ENCODE measurements at places on chromosomes 5 and 9.

DNA sequence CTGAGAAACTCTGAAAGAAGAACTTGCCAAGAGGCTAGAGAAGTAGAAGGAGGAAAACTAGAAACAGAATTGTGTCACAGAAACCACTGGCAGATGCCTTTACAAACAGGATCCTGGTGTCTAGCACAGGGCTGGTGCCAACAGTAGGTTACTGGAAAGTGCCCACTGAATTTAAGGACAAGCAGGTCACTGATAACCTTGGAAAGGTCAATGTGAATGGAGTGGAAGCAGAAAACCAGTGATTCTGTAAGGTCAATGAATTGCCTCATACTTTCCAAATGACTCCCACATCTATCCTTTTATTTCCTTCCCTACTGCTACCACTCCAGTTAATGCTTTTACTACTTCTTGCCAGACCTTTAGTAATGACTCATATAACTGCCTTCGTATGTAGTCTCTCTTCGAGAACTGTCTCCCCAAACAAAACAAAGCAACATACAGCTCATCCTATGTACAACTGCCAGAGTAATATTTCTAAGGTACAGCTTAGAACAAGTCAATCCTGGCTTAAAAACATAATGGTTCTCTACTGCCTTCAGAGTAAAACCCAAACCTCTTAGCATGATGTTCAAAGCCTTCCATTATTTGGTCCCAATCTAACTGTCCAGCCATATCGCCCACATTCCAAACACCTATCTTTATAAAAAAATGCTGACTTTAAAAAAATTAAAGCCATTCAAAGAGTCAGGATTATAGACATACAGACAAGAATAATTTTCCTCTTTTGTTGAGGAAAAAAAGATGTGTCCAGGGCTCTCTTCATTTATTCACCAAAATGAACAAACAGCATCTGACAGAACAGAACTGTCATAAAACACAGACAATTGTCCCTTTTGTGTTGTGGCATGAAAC is 52.5 kb downstream of the NR3C1 start:
- DNase-seq, result no peak

GRCh38 chr9:134225816-134226215 is 61.5 kb upstream of the RNU6ATAC start:
- DNase-seq, result no peak

DNA sequence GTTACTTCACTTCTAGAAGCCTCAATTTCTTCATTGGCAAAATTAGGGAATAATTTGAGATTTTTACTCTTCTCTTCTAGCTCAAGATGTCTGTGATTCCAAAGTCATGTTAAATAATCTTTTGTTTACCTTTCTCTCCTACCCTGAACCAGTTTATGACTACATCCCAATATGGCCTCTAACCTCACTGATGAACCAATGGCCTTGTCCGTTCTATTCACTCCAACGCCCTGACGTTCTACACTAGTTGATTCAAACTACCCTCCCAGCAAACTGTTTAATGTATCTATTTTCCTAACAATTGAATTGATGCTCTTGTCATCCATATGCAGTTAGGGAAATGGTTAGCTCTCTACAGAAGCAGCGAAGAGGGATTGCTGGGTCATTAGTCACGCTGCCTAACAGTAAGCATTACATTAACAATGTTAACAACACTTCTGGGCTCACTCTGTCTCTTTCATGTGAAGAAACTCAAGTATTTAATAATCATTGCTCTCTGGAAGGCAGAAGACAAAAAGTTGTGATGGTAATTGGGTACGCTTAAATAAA is 38.0 kb downstream of the RAPGEF1 start:
- no peak for DNase-seq

GRCh38 chr5:128196791-128197190 is 113.2 kb downstream of the SLC12A2 start:
- no peak for DNase-seq

- no peak for DNase-seq
Measured at GRCh38 chr5:154406231-154406630, 39.6 kb upstream of the SAP30L start.

DNA sequence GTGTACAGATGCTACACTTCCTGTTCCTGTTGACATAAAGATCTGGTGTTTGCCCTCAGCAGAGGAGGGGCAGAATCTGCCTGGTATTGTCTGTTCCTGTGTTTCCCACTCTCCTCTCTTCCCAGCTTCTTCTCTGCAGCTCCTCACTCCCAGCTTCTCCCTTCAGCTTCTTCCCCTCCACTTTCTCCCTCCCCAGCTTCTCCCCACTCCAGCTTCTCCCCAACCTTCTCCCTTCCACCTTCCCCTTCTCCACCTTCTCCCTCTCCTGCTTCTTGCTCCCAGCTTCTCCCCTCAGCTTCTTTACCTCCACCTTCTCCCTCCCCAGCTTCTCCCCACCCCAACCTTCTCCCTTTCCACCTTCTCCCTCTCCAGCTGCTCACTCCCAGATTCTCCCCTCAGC is 148.9 kb upstream of the IRX2 start:
- no peak for DNase-seq

DNA sequence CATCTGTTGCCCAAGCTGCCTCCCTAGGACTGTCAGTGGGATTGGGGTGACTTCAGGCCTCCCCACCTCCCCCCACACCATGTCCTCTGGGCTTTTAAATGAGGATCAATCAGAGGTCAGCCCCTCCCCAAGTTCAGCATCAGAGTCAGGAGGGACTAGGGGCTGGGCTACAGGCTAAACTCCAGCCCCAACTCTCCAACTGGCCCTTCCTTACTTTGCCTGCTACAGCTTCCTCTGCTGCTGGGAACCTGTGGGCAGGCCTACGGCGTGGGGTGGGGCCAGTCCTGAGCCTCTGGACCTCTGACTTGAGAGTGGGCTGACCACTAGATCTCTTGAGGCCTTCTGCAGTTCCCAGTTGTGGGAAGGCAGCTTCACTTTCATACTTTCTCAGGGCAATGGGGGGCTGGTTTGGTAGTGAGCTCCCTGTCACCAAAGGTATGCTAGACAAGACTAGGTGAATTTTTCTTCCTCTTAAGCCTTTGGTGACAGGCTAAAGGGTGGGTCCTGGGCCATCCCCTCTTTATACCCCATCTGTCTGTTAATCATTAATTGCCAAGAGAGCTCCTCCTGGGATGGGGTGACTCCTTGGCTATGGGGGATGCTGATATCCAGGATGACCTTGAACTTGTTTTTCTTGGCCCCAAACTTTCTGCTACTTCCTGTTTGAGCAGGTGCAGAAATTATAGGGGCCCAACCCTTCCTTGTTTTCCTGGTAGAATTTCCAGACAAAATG is 10.8 kb upstream of the DAB2IP start:
- DNase-seq, result no peak

DNA sequence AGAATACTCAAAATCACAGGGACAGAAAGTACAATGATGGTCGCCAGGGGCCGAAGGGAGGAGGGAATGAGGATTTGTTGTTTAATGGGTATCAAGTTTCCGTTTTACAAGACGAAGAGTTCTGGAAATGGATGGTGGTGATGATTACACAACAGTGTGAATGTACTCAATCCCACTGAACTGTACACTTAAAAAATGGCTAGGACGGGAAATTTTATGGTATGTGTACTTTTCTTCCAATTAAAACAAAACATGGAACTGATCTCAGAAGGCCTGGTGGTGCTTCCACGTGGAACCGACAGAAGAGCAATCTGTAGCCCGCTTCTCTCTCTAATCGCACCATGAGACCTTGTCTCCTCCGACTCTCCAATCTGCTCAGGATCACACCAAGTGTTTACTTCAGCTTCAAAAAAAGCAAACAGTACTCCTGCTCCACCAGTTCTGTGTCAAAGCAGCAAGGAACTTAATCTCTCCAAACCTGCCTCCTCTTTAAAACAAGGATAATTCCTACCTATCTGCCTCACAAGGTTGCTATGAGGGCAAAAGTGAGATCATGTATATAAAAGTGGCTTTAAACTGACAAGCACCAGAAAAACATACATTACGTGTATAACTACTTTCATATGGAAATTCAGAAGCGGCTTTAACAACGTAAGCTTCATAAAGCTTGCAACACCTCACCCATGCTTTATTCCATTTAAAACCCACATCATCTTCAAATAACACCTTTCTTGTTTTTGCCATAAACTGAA is 2.1 kb downstream of the ECPAS start:
- no peak for DNase-seq

GRCh38 chr5:758698-759053 is 25.9 kb downstream of the ZDHHC11B start:
- no peak for DNase-seq

DNA sequence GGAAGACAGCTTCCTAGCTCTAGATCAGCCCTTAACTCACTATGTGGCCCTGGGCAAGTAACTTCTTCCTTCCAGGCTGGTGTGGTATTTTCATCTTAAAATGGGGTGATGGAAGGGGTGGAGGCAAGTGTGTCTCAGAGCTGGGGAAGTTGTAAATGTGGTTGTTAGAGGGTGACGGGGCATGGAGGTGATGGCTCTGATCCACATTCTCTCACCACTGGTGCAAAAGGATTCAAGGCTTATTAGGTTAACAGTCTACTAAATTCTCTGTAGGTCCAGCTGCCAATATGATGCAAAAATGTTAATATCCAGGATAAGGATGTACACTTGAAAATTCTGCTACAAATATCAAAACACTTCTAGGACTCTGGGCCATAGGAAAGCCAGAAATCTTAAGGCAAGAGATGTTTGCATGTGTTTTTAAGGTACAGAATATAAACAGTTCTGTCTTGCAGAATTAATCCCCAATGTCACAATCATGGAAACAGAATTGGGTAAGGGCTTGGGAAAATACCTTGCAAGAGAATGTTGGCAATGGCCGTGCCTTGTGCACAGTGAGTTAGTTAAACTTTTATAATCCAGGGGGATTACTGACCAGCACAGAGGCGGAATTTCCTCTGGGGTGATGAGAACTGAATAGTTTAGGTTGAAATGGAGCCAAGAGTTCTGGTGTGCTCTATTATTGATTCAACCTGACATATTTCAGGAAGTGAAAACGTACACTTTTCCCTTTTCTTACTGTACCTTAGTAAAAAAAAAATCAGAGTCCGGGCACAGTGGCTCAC is 19.8 kb downstream of the TNFSF15 start:
- DNase-seq, result no peak
